ENCODE measurements at places on chromosomes 3 and 15.

DNA sequence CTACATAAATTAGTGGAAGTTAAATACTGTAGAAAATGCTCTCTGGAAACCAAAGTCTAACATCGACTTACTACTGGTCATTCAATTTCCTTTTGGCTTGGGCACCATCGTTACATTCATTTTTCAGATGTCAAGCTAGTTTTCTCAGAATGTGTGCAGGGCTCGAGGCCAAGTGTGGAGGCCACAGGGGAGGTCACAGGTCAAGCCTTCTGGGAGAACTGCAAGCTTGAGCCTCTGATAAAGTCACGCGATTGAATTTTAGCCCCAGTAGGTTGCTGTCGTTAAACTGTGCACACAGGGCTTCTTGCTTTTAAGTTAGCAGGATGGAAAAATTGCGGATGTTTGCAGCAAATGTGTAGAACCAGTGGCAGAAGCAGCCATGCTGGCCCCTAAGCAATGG lies 182.2 kb downstream of the APBA2 start:
- H3K4me3 ChIP-seq, result no peak overlapping the region
- H3K27ac ChIP-seq, result no peak overlapping the region

DNA sequence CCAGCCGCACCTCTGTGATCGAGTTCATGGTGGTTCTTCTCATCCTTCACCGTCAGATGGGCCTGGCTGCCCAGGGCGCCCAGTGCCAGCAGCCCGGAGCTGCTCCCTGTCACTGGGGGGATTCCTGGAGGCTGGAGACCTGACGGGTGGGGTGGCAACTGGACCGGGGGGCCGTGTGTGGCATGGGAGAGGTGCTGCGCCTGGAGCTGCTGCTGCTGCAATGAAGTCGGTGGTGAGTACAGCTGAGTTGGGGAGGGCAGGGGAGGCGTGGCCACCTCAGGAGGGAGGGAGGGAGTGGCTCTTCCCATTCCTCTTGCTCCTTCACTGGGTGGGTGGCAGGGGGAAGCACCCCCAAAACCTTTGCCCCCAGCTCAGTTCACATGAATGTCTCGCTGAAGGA lies 31.7 kb downstream of the TLE3 start:
- no peaks in the 10 kb centered on the region for H3K27me3 ChIP-seq
- no peak for DNase-seq
- no peak overlapping the region for H3K27ac ChIP-seq
- no peaks in the 10 kb centered on the region for H3K4me1 ChIP-seq
- no peak overlapping the region for H3K4me3 ChIP-seq

- no peaks in the 10 kb centered on the region for H3K4me1 ChIP-seq
- no peak overlapping the region for H3K27ac ChIP-seq
- H3K36me3 ChIP-seq, result no peaks in the 10 kb centered on the region
These were observed 33.5 kb downstream of the ALS2CL start for GRCh38 chr3:46660003-46660402.

GRCh38 chr15:80667936-80668335 lies 27.2 kb upstream of the ABHD17C start:
- H3K36me3 ChIP-seq, result no peaks in the 10 kb centered on the region
- DNase-seq, result no peak
- H3K4me3 ChIP-seq, result no peak overlapping the region

DNA sequence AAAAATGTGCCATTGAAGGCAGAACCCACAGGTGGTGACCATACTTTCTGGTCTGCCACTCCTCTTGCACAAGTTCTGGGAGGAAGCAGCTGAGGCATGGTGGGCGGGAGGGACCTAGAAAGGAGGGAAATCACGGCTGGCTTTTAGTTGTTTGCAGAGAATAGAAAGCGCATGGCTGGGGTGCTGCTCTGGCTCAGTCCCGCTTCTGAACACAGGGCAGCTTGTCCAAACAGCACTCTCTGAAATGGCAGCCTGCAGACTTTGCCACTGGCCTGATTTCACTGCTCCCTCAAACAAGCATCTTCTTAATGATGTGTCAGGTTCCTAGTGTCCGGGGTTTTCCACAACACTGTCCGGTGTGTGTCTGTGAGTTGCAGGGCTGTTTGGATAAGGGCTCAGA lies 76.7 kb downstream of the AAGAB start:
- no peak overlapping the region for H3K4me3 ChIP-seq
- peaks cover 38% of the 10 kb centered on the region for H3K4me1 ChIP-seq
- no peak for DNase-seq
- H3K27me3 ChIP-seq, result no peaks in the 10 kb centered on the region

DNA sequence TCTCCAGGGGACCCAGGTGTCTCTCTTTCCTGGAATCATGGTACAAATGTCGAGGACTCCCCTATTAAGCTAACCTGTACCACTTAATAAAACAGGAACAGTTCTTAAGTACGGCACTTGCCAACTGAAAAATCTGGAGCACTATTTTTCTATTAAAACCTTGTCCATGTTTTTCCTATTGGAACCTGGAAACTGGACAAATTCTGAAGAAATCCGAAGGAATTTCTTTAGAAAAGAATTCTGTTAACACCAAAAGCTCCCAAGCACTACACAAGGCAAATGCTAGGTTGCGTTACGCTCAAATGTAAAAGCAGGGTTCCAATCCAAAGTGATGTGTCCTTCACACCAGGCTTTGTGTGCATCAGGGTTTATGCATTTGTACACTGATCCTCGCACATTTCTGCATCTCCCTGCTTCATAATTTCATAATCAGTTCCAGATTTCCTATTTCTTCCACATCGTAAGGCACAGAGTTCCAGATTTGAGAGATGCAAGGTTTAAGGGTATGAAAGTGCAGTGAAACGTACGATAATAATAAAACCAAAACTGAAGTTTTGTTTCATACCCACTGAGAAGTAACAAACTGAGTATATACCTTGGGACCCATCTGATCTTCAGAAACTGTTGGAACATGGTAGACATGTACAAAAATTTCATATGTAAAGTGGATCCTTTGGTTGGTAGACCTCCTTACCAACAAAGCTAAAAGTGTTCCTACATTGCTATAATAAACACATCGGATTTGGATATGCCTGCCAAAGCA lies 132.1 kb upstream of the WNT5A start:
- no peak overlapping the region for H3K27ac ChIP-seq
- H3K27me3 ChIP-seq, result no peaks in the 10 kb centered on the region
- no peak overlapping the region for H3K4me3 ChIP-seq
- no peaks in the 10 kb centered on the region for H3K4me1 ChIP-seq
- no peak for DNase-seq
- no peaks in the 10 kb centered on the region for H3K36me3 ChIP-seq

DNA sequence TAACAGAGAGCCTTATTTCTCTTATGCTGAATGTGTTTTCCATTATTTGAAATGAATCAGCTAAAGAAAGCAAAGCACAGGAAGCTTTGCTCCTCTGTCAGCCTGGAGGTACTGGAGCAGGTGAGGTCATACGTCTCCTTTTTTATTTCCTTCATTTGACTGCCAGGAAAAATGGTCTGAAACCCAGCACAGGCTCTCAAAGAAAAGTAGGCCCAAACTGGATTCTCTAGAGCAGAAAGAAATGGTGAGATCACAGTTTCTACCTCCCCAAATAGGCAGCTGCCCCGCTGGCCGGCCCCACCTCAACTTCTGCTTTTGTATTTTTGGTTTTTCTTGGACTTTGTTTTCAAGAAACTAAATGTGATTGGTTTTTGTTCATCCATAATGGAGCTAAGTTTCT lies 95.1 kb downstream of the RPL39L start:
- H3K27me3 ChIP-seq, result no peaks in the 10 kb centered on the region
- H3K4me1 ChIP-seq, result peaks cover 90% of the 10 kb centered on the region
- H3K4me3 ChIP-seq, result peak overlapping the region; percentile 65

DNA sequence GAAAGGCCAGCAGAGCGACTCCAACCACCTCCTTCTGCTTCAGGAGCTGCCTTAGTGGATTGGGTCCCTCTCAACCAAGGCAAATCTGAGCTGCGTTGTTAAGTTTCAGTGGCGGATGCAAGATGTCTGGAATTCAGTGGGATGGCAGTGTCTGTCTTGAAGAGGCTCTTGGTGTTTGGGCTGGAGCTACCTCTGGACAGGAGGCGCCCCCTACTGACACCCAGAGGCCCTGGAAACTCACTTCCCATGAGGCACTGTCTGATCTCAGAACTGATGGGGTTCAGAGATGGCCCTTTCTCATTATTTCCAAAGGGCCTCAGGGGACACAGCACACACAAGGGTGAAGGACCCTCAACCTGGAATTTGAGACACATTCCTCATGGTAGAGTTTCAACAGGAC lies 6.0 kb upstream of the SLC28A1 start:
- peak; percentile 67 for DNase-seq
- no peak overlapping the region for H3K27ac ChIP-seq
- no peaks in the 10 kb centered on the region for H3K4me1 ChIP-seq
- H3K36me3 ChIP-seq, result no peaks in the 10 kb centered on the region

Measured in activated naive CD8-positive, alpha-beta T cell treated with anti-CD3 and anti-CD28 coated beads, Interleukin-2, amount 50 U/mL, for 24 hours (primary cell).